ENCODE measurements at places on chromosomes 2 and 18.

DNA sequence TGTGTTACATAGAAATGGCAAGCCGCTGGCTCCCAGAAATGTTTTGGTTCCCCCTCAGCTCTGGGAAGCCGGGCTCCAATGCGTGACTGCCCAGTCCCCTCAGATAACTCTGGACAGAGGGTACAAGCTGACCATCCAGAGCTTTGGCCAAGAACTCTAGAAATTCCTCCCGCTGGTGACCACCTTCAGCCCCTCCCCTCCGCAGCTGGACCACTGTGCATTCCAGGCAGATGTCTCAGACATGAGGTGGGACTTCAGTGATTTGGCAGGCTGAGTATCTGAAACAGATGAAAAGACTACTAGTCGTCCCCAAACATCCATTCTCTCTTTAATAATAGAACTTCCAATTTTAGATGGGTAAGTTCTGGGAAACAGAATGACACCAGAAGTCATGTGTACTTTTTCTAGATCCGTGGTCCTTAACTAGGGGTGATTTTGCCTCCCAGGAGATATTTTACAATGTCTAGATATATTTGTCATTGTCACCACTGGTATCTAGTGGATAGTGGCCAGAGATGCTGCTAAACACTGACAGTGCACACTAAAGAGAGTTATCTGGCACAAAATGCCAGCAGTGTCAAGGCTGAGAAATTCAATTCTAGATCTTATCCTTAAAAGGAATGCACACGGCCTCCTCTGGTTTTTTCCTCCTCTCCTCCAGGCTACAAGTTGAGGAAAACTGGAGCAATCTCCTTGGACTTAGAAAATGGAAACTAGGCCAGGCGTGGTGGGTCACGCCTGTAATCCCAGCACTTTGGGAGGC is 294.3 kb downstream of the SRBD1 start:
- DNase-seq = no peak

GRCh38 chr2:113080134-113080533 is 12.4 kb downstream of the IL1F10 start:
- peak; percentile 77 for DNase-seq

GRCh38 chr2:78890935-78891334 is 134.6 kb upstream of the REG3G start:
- DNase-seq = no peak

GRCh38 chr18:11729556-11729955 is 40.5 kb downstream of the GNAL start:
- no peak for DNase-seq

DNA sequence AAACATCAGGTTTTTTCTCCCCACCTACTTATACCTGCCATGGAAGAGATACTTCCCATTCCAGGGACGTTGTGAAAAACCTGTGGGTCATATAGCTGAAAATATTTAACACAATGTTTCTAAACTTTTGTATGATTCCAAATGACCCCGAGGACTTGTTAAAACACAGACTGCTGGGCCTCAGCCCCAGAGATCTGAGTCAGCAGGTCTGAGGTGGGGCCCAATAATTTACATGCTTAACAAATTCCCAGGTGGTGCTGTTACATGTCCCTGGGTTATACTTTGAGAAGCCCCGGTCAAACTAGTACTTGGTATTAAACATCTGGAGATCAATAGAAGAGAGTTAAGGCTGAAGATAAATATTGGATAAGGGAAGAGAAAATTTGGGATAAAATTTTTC is 71.4 kb upstream of the FRZB start:
- no peak for DNase-seq

DNA sequence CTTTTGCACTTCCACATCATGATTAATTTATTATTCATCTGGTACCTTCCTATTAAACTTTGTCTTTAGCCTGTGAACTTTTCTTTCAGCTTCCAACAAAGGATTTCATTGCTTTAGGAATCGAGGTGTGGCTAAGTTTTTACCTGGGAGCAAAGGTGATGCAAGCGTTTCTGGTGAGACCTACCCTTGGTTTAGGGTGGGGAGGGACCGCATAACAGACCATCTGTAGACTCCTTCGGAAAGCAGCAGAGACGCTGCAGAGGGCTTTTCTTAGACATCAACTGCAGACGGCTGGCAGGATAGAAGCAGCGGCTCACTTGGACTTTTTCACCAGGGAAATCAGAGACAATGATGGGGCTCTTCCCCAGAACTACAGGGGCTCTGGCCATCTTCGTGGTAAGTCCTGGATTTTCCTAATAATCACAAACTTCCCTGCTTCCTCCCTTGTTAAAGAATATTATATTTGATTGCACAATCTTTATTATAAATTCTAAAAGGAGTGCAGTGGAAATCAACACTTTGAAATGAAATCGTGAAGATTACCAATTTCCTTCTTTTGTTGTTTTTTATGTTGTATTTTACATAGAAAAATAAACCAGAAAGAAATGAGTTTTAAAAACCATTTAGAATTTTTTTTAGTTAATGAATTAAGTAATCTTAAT is at the start of gene DSG3:
Gene DSG3, plus strand, starts transcription at position 212 of the 662 bp plus-strand sequence. Its CDS starts 137 bp downstream, at position 349.
- DNase-seq = no peak

- DNase-seq = no peak
Observed at GRCh38 chr2:2405780-2406179, 74.7 kb upstream of the MYT1L start.

GRCh38 chr2:132448771-132449170 is 32.2 kb downstream of the GPR39 start:
- DNase-seq = peak; percentile 44

GRCh38 chr2:158998551-158999248 is 30.3 kb downstream of the TANC1 start:
- no peak for DNase-seq

DNA sequence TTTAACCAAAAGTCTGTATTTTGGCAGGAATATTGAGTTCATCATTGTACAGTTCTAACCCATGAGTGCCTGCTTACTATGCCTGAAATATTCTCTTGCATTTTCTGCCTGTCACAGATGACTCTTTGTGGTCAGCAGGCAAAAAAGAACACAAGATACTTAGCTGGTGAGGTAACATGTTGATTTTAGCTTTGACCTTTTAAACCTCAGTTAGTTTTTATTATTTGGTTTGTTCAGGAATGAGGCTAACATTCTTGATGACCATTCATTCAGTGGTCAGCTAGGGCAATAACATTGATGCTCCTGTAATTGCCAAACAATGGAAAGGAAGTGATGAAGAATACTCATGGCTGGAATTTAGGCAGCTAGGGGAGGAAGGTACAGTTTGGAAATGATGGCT is 491.2 kb downstream of the PIK3C3 start:
- no peak for DNase-seq

DNA sequence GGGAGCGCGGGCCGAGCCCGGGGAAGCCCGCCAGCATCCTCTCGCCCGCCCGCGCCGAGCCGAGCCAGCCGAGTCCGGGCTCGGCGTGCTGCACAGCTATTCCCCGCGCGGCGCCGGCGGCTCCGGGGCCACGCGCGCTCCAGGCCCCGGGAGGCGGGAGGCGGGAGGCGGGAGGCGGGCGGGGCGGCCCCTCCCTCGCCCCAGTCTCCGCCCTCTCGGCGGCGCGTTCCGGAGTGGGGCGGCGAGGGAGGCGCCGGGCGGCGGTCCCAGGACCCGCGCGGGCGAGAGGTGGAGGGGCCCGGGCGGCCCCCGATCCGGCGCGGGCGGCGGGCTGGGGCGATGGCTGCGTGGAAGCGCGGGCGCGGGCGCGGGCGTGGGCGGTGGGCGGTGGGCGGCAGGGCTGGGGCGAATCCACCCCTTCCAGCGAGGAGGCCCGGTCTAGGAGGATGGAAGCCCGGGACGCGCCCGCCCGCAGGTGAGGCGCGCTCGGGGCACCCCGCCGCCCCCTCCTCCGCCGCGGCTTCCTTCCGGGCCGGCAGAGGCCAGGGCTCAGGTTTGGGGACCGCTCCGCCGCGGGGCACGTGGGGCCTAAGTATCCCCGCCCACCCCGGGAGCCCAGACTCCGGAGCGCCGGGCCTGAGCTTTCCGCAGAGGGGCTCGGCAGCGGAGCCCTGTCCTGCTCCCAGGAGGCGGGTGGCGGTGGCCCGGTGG is at the start of gene ADCY3:
Gene ADCY3, minus strand, starts transcription at position 140 of the 711 bp plus-strand sequence. CDS start 1,250 bp downstream, outside the sequence.
- DNase-seq = no peak

GRCh38 chr2:3604991-3605961 is 10.4 kb downstream of the COLEC11 start:
- peak; percentile 84 for DNase-seq

DNA sequence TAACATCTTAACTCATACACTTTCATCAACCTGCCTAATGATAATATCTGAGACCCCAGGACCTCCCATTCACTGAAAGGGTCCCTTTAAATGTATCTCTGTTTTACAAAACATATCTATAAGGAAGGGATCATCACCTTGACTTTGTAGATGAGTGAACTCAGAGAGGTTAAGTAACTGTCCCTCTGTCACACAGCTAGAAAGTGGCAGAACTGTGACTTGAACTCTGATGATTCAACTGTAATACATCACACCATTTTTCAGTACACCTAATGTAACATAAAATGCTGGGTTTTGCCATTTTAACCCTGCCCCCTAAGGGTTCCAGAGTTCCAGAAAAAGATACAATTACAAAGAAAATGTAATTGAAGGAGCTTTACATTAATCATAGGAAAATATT is 234.6 kb downstream of the ZEB2 start:
- DNase-seq = no peak

GRCh38 chr2:234467289-234467688 is 29.6 kb downstream of the ARL4C start:
- no peak for DNase-seq

Data from OCI-M1 (cell line).